ENCODE measurements at places on chromosomes 2 and 18.

- no peak for DNase-seq
Measured at GRCh38 chr2:229952256-229952835, 30.0 kb downstream of the FBXO36 start.

- no peak for DNase-seq
Measured at GRCh38 chr2:64625299-64626145, 28.2 kb downstream of the SERTAD2 start.

GRCh38 chr2:47313728-47314127 lies 89.2 kb upstream of the MSH2 start:
- no peak for DNase-seq

DNA sequence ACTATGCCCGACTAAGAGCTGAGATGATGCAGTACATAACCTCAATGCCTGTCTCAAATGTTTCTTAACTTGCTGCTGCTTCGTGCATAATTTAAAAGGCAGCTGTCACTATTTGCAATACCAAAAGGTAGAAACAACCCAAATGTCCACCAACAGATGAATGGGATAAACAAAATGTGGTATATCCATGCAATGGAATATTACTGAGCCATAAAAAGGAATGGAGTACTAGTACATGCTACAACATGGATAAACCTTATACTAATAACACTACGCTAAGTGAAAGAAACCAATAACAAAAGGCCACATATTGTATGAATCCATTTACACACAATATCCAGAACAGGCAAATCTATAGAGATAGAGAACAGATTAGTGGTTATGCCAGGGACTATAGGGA lies 13.0 kb upstream of the DGKD start:
- no peak for DNase-seq

- DNase-seq: peak; percentile 79
Measured at GRCh38 chr2:231701456-231702373, 6.6 kb upstream of the PTMA start.

GRCh38 chr2:233165895-233166661 lies 85.4 kb upstream of the ATG16L1 start:
- DNase-seq: no peak

DNA sequence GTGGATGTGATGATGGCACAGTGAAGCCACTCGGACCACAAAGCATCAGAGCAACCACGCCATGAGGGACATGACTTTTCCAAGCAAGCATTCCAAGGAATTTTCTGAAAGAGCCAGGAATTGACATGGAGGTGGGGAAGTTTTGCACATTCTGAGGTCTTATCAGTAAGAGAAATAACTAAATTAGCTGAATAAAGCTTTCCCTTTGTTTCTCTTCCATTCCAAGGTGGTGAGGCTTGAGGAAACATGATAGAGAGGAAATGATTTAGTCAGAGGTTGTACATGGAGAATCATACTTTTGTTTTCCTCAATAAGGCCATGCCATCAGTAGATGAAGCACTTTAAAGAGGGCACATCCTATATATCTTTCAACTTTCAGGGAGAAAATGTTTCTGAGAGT lies 115.7 kb upstream of the MMADHC start:
- no peak for DNase-seq

DNA sequence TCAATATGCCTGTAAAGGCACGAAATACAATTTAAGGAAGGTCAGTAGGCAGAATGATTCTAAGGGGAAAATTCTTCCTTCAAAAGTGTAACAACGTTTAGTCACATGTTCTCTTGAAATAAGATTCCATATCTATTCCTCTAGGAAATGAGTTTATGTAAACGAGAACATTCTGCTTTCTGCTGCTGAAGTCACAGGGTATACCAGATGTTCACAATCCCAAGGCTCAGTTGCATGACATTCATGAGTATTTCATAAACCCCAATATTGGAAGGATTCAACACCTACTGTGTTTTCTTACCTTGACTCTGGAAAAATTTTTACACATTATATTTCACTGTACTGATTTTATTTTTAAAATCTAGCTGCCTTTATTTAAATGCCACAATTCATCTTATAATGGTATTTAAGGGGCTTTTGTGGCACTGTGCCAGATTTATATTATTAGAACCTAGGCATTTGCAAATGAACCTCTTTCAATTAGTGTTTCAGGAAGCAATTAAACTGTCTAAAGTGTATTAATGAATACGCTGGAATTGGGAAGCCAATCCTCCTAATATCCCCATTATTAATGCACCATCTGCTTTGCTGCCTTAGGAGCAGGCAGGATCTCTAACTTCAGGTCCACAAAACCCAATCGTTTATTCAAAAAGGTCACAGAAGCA lies 542.6 kb upstream of the KLHL29 start:
- DNase-seq: no peak

DNA sequence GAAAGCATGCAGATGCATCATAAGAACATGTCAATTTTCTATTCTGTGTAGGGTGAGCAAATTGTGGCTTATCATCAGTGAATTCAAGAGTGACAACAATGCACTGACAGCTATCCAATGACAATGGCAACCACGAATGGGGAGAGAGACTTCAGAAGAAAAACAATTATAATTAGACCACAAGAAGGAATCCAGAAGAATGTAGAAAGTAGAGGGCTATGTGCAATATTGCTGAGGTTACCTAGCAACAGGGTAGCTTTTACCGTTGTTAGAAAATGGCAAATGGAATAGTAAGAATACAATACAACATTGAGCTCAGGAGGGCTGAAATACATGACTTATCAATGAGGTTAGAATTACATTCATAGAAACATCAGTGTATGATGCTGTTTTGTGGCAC lies 71.1 kb upstream of the SESTD1 start:
- no peak for DNase-seq

DNA sequence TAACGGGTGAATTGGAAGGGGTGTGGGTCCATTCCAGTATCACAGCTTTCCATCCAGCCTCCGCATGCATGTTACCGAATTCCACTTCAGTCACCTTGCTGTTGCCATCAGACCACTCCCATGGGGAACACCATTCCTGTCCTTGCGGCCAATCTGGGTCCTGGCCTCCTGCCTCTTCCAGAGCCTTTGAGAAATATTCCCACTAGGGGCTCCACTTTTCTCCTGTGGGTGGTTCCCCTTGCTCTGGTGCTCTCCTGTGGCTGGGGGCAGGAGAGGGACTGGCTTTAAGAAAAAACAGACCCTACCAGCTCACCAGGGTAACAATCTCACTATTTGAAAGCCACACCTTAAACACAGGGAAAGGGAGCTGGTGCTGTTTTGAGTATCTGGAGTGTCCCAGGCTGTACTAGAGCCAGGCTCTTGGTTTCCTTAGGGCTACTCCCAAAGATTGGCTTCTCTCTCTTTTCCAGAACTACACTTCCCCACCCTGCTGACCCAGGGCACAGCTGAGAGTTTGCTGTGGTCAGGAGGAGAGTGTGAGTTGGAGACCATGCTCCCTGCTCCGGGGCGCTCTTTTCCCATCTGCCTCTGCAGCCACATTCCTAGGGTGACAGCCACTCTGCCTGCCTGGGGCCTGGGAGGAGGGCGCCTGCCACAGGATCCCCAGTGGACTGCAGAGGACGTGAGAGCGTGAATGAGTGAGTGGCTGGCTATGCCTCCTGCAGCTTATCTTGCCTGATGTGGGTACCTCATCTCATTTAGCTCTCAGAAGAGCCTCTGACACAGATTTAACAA lies 460.8 kb upstream of the HS6ST1 start:
- DNase-seq: no peak

DNA sequence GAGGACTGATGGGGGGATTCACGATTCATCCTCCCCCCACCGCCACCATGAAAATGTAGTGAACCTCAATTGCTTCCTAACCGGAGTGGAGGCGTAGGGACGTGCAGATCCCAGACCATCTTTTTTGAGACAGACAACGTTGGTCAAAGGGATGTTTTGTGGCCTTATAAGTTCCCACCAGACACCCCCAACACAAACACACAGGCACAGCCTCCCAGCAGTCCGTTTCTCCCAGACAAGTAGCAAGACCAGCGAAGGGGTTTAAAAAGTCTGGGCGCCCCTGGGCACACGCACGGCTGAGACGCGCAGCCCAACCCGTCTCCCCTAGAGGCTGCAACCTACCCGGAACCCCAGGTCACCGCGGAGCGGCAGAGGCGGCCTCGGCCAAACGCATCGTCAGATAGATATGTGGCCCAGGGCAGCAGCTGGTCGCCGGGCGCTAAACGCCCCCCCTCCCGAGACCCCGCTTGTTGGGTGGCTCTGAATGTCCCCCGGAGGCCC lies 1.3 kb downstream of the GBX2 start:
- DNase-seq: no peak

GRCh38 chr2:8418721-8419120 lies 263.1 kb upstream of the ID2 start:
- no peak for DNase-seq

- DNase-seq: no peak
Measured at GRCh38 chr2:193112986-193113385, 918.3 kb upstream of the TMEFF2 start.

- no peak for DNase-seq
Measured at GRCh38 chr2:85843543-85843942, 45.2 kb downstream of the ST3GAL5 start.

GRCh38 chr18:54828281-54828881 lies at the start of gene RAB27B:
Gene RAB27B, plus strand, starts transcription at chr18:54828477. Its CDS starts 49,109 bp downstream, at chr18:54877586.
- DNase-seq: peak; percentile 24

GRCh38 chr18:12159446-12159845 lies 65.8 kb downstream of the ANKRD62 start:
- DNase-seq: no peak

DNA sequence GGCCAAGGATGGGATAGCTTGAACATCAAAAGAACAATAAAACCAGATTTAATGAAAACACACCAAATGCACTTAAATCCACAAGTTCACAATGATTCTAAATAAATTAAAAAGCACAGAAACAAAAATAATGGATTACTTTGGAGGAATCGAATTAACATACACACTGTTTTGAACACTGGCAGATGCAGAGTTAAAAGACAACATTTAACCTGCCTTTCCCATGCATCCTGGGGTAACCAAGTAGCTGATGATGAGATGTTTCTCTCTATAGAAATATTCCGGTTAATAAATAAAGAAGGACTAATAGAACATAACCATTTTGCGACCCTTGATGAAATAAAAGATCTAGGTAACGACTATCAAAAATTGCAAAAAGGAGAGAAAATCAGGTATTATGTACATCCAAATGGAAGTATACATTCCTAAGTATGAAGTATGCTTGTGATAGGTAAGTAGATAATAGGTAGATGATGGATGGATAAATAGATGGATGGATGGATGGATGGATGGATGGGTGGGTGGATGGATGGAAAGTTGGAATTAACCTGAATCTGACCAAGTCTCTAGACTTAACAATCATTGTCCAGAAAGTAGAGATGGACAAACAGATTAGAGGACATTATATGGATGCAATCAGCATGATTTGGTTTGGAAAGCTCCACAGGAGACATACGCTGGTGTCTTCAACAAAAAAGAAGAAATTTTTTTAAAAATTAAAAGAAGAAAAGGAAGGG lies 57.4 kb upstream of the MYCN start:
- DNase-seq: no peak

All from NCI-H345 (cell line).